ENCODE measurements at places on chromosomes 16 and 17. TPM values are rescaled to one million over a fixed set of nuclear protein-coding genes. Genes with fewer than 3 reads are reported as not detected.

TSEN54 gene
- 49.7 TPM for total RNA-seq

ACSM5 gene
- total RNA-seq = not detected

GPRC5C gene
- 0.27 TPM for total RNA-seq

DNA sequence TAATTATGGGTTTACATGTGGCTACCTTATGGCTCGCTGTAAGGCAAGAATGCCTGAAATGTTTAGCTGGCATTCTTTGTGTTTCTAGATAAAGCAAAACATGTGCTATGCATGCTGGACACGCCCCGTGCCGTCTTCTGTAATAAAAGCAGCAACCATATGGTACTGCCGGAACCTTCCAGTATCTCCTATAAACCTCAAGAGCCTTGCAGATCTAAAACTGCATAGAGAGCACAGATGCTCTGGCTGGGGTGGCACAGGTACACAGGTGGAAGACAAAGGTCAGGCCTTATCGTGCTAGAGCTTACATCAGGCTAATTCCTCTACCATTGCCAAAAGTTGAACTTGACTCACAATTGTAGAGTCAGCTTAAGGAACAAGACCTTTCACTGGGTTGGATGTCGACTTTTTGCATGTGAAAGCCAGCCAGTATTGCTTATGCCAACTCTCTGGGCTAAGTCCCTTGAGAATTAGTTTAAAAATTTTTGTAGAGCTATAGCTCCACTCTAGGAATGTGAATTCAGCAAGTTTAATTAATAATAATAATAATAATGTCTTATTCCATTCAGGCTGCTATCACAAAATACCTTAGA is 187.4 kb upstream of the CACNG5 start:
- DNase-seq = no peak

RTN4RL1 gene
- 1.0 TPM for total RNA-seq

TPSG1 gene
- total RNA-seq = not detected

Data from CD8-positive, alpha-beta memory T cell (primary cell).